ENCODE measurements at places on chromosomes 13 and 19.
A peak's percentile ranks its signal among the peaks of the same experiment; 100 is the strongest.

DNA sequence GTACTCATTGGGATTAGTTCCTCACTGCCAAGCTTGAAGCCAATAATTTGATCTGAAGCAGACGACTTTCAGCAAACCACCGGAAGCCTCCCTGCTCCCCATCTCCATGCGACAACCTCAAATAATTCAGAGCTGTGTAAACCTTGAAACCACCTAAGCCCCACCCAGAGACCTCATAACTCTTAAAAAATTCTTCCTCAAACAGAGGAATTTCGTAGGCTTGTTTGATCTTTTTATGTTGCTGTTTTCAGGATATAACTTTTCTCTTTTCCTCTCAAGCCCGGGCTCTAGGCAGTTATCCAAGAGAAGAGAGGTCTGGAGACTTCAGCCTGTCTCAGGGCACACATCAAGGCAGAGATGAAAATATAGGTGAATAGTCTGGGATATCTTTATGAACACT, 311.6 kb downstream of the KCNRG start:
- DNase-seq: no peak

DNA sequence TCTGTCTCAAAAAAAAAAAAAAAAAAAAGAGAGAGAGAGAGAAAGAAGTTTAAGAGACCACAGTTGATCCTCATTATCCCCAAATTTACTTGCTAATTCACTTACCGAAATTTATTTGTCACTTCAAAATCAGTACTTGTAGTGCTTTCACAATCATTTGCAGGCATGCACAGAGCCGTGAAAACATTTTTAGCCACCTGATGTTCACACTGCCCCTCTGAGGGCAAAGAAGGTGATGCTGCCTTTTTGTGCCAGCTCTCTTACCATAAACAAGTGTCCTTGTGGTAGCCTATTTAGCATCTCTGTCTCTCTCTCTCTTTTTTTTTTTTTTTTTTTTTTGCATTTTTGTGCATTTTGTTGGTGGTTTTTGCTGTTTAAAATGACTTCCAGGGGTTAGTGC, 24.1 kb upstream of the CASP14 start:
- no peak for DNase-seq

GRCh38 chr13:110396913-110397381, 89.9 kb downstream of the COL4A2 start:
- no peak for DNase-seq

DNA sequence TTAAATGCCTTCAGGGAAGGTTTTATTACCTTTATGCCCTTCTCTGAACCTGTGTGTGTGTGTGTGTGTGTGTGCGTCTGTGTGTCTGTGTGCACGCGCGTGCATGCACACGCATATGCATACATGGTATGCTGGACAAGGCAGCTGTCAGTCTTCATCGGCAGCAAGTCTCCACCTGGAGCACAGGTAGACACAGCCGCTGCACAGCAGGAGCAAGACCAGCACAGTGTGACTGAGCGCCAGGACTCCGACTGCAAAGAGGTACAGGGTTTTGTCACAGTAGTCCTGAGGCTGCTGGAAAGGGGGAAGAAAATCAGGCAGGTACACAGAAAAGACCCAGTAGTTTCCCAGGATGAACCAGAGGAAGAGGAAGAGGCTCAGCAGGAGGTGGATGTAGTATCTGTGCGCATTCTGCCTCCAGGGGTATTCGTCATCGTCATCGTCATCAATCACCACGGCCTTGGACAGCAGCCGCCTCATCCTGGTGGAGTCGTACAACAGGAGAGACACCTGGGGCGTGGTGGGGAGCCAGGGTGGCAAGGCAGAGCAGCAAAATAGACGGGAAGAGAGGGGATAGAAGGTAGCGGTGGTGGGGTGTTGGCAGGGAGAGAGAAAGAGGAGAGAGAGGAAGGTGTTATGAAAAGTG, 12.8 kb upstream of the DHRS12 start:
- no peak for DNase-seq

DNA sequence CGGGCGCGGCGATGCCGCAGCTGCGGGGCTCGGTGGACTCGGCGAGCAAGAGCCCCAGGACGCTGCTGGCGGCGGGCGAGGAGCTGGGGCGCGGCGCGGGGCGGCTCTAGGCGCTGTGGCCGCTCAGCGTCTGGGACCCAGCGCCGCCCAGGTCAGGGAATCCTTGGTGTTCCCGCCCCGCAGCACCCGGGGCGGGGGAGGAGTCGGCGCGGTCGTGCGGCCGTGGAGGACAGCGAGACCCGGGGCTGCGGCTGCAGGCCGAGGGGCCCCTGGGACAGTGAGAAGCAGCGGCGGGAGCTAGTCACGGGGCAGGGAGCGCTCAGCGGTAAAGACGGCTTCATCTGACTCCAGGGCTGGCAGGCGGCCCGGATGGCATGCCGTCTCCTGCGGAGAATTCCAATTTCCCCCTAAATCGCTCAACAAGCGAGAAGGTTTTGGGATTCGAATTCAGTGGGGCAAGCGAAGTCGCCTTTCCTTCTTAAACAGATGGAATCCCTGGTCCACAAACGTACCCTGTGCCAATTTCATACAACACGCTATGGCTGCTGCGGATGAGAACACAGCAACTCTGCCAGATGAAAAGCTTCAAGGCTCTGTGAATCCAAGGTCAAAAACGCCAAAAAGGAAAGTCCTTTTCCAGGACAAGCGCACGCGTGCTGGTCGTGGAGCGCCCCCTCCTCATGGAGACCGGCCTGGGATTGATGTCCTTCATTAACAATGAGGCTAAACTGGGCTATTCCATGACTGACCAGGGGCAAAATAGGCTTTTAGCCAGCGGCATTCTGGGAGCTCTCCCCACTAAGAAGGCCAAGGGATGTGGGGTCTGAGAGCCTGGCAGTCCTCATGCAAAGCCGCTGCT, 4.2 kb upstream of the ZSCAN4 start:
- no peak for DNase-seq

- DNase-seq: no peak
Measured at GRCh38 chr13:73307481-73307880, 248.7 kb downstream of the KLF5 start.

- no peak for DNase-seq
Measured at GRCh38 chr13:27853861-27854260, 61.6 kb downstream of the GSX1 start.

GRCh38 chr19:51226067-51226466, 1.2 kb downstream of the CD33 start:
- DNase-seq: no peak

DNA sequence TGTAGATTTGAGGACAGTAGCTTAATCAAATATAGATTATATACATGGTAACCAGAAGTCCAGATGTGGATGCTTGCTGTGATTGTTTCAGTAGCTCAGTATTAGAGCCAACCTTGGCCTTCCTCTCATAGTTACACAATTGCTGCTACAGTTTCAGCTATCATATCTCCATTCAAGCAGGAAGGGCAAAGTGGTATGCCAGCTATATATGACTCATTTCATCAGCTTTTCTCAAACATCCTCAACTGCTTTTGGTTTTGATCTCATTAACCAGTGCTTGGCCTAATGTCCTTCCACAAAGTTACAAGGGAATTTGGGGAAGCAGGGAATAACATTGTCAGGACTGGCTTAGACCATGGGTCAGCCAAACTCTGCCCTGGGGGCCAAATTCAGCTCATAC, 73.0 kb upstream of the MAB21L1 start:
- DNase-seq: no peak

DNA sequence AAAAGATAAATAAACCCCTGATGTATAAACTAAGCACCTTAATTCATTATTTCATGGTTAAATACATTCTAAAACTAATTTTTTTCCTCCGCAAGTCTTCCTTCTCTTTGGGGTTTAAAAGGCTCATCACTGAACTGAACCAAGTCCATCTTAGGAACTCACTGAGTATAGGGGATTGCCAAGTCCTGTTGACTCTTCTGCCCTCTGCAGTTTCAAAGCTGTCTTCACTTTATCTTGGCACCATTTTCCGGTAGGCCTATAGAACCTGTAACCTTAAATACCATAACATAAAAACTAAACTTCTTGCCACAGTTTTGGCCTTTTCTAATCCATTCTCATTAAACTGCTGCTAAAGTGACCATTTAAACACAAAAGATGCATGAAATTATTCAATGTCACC, 66.5 kb upstream of the USPL1 start:
- DNase-seq: no peak

DNA sequence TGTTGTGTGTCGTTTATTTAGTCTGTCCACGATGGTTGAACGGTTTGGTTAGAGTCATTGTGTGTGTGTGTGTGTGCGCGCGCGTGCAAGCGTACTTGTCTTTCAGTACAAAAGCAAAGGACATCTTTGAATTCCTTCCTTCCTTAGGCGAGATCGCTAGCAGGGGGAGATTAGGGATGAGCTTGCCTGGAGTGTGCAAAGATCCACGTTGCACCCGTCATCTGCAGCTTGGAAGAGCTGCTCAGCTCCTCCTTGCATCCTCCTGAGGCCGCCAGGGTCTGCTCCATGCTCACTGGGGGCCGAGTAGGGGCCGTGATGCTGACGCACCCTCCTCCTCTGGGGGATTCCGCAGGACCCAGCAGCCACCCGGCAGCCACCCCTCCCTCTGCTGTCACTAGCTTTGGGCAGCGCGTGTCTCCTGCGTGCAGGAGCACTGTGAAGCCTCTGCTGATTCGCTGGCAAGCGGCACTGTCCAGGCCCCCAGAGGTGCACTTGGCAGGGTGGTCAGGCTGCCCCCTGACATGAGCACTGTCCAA, 137.3 kb downstream of the KDM4B start:
- no peak for DNase-seq

DNA sequence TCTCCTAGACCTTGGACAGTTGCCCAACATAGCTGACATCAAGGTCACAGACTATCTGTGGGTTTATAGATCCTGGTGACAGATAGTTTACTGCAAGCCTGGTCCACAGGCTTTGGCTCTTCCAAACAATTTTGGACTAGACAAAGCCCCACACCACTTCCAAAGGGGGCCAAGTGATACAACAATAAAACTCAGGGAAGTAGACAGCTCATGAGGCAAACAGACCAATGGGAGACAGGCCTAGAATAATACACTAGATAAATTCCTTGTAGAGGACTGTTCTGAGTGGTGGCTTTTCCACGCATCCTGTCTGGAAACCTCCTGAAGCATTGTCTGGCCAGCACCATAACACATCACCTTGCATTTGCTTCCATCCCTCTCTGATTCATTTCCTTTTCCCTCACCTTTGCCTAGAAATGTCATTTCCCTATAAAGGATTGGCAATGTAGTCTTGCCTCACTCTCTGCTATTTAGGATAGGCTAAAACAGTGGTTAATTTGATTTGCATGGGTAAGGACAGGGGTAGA, 284.2 kb downstream of the POU4F1 start:
- no peak for DNase-seq

DNA sequence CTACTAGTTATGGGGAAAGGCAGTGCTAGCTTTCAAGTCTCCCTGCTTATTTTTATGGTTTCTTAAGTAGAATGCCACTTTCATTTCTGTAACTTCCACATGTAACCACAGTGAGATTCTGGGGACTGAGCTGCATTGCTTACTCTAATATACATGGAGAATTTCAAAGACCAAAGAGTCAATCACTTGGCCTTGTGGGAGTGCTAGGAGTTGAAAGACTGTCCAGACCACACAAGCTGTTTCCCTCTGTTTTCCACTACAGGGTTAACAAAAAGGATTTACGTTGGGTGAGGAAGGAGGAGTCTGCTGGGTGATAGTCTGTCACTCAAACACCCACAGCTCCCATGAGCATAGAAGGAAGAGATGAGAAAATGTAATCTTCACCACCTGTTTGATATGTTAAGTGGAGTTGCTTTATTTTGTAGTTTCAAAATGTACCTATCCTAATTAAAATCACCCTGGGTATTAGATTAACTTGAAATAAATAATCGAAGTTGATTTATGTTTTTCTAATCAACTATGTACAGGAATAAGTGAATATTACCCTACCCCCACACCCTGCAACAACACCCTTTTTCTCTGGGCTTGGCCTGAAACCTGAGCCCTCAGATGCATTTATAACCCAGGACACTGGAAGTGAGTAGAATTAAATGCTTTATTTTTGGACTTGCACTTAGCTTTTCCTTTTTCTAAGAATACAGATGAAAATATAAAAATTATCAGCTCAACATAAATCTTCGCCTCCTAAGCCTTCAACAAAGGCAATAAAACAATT, 225.8 kb upstream of the SLC10A2 start:
- DNase-seq: no peak

GRCh38 chr19:52739576-52739975, 4.7 kb upstream of the ZNF611 start:
- no peak for DNase-seq

DNA sequence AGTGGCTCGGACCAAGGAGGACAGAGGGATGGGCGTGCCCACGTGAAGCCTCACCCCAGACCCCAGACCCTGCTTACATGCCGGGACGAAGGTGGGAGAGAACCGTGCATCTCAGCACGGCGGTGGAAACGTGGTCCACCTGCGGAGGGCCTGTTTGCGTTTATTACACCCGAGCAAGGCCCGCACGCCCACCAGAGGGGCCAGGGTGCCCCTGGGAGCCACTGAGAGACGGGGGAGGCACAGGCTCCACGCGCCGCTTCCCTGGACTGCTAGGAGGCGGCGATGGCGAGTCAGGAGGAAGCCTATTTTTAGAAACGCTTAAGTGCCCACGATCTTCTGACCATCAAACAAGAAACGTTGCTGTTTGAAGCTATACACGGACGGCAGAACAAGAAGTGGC, 80.7 kb downstream of the ATP11A start:
- no peak for DNase-seq

- DNase-seq: no peak
Measured at GRCh38 chr13:106455777-106456176, 79.7 kb downstream of the EFNB2 start.

DNA sequence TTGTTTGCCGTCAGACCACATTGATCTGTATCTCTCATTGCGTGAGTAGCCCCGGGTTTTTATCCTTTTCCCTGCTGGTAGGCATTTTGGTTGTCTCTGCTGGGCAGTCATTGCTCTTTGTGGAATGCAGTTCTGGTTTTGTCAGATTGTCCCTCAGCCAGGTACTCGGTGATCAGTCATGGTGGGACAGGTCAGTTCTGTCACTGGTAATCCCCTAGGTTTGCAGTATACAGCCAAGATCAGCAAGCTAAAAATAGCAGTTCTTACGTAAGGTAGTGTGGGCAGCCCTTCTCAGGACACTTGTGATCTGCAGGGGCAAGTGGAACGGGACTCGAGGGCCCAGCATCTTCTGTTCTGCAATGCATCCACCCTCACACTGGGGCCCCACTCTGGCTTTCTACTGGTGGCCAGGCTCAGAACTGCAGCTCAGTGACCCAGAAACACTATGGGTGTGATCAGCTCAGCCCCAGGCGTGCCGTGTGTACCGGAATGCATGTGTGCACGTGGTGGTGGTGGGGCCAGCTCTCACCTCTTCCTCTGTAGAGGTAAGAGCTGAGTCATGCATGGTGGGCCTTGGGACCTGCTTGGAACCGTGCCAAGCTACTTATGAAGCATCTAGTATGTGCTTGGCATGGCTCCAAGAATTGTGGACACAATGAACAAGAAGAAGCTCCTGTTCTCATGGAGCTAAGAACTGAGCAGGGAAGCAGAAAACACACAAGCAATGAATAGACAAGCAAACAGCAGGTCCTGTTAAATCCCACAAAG, 6.3 kb downstream of the PLEKHF1 start:
- peak; percentile 82 for DNase-seq

GRCh38 chr13:108594153-108594552, 35.3 kb upstream of the MYO16 start:
- no peak for DNase-seq

GRCh38 chr19:52945652-52946321, 16.9 kb downstream of the ZNF816 start:
- DNase-seq: no peak

GRCh38 chr19:44869733-44870470, 21.2 kb upstream of the TOMM40 start:
- no peak for DNase-seq

Measured in stimulated activated CD4-positive, alpha-beta T cell treated with anti-CD3 and anti-CD28 coated beads, TNF-alpha, amount 100 ng/mL, for 4 hours (primary cell).